ENCODE measurements at places on chromosomes 12 and 14. TPM values are rescaled to one million over a fixed set of nuclear protein-coding genes. Genes with fewer than 3 reads are reported as not detected.

PSMA3 gene
- total RNA-seq = 485 TPM

HOXC13 gene
- not detected for total RNA-seq

KRT7 gene
- 1.2 TPM for total RNA-seq

NRXN3 gene
- not detected for total RNA-seq

TC2N gene
- 10.7 TPM for total RNA-seq

CHPT1 gene
- 16.3 TPM for total RNA-seq

EGLN3 gene
- total RNA-seq = 2.0 TPM

PLEKHD1 gene
- total RNA-seq = 0.05 TPM

SLCO1B1 gene
- not detected for total RNA-seq

SCNN1A gene
- 0.84 TPM for total RNA-seq

IL26 gene
- 2.6 TPM for total RNA-seq

HOXC5 gene
- not detected for total RNA-seq

PPP4R4 gene
- 2.0 TPM for total RNA-seq

- no peak for DNase-seq
Measured at GRCh38 chr14:33940561-33941011, 10.3 kb downstream of the EGLN3 start.

DNA sequence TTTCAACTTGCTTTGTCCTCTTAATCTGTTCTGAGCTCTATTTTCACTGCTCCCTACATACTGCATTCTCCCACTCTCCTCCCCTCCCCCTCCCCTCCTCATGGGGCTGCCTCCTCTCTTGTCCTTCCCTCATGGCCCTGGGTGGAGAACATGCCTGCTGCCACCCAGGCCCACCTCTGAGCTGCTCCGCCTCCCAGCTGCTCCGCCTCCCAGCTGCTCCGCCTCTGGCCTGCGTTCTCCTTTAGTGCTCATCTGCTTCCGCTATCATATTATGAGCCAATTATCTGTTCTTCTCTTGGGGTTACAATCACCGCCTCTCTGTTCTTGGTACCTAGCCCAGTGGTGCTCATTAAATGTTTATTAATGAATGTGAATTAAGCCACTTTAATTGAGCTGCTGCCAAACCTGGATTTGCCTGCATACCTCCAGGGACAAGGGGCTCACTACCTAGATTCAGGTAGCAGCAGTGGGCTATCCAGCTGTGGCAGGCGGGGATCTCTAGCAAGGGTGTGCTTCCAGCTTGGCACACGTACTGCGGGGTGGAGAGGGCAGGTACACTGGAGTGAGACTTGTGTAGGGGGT lies 32.0 kb upstream of the FAM181A start:
- no peak for DNase-seq

DNA sequence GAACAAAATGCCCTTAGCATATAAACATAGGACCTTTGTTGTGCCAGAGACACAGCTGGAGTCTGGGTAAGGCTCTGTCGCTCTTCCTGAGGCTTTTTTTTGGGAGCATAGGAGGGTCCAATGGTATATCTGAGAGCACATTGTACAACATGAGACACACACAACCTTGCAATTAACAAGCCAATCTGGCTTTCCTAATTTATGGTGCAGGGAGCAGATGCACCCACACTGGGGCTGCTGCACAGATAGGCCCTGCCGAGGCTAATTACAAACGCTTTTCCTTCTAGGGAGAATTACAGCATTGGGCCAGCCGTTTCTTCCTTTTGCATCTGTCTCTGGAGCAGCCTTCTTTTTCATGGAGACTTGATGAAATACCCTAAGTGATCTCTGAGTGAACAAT lies 75.0 kb upstream of the OVCH1 start:
- DNase-seq = no peak

- peak; percentile 73 for DNase-seq
Measured at GRCh38 chr14:105537580-105538474, 11.4 kb downstream of the TMEM121 start.

- no peak for DNase-seq
Measured at GRCh38 chr14:75188520-75189268, 12.3 kb upstream of the TMED10 start.

DNA sequence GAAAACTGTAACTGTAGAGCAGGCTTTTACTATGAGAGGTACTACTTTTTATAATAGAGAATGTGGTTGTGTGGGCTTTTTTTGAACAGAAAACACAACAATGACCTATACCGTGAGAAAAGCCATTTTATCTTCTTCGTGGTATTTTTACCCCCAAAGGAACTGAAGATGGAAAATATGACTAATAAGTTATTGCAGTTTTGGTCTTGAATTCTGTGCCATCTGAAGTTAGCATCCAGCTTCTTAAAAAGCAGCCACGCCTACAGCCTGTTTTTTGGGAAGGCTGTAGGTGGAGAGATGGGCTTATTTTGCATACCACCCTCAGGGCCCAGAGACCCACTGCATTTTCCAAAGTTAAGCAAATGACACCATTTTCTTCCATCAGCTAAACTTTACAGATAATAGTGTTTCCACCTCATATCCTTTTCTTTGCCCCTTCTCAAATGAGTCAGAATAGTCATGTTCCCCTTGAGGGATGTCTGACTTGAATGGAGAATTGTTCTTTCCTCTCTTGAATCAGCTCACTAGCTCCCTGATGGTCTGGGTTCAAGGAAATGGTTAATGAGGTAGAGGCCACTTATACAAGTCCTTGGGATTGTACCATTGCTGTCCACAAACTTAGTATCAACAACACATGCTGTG lies 53.0 kb downstream of the TBC1D30 start:
- no peak for DNase-seq

DNA sequence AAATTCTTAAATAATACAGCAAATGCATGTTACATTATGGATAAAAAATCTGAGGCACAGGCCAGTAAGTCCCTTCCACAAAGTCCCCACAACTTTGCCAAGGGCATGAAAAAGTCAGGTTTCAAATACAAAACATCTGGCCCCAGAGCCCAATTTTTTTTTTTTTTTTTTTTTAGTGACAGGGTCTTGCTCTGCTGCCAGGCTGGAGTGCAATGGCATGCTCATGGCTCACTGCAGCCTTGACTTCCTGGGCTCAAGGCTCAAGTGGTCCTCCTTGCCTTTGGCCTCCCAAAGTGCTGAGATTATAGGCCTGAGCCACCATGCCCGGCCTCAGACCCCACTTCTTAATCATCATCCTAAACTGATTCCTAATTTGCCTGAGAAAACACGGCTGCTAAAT lies 3.1 kb upstream of the TTC8 start:
- DNase-seq = no peak

GRCh38 chr14:67674139-67674479 lies 323 bp downstream of the VTI1B start:
- DNase-seq = peak; percentile 36

- DNase-seq = no peak
Measured at GRCh38 chr12:103457471-103457870, 38.3 kb downstream of the C12orf42 start.

- DNase-seq = no peak
Measured at GRCh38 chr12:65497660-65498059, 219.2 kb downstream of the MSRB3 start.

DNA sequence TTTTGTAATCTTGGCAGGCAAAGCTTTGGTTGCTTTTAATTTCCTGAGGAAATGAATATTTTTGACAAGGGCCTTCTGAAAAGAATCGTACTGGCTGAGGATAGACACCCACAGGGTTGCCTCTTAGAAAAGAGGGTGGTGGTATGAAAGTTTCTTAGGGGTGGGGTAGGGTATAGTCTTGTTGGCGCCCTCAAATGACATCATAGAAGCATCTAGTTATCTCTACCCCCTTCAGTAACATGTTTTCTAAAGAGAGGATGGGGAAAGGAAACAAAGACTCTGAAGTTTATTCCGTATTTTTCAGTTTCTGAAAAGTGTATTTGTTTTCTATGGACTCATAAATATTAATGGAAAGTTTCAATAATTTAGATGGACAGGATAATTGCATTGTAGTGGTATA lies 13.7 kb downstream of the PRKCH start:
- no peak for DNase-seq

GRCh38 chr12:53352331-53353256 lies 16.4 kb upstream of the SP7 start:
- DNase-seq = peak; percentile 80

- no peak for DNase-seq
Measured at GRCh38 chr14:105483300-105484068, 3.2 kb upstream of the CRIP1 start.

- DNase-seq = no peak
Measured at GRCh38 chr12:121568971-121569751, 11.7 kb downstream of the KDM2B start.

- peak; percentile 11 for DNase-seq
Measured at GRCh38 chr12:54749191-54749818, 101.1 kb upstream of the DCD start.

GRCh38 chr14:23171222-23171975 lies 12.1 kb downstream of the SLC7A8 start:
- no peak for DNase-seq

DNA sequence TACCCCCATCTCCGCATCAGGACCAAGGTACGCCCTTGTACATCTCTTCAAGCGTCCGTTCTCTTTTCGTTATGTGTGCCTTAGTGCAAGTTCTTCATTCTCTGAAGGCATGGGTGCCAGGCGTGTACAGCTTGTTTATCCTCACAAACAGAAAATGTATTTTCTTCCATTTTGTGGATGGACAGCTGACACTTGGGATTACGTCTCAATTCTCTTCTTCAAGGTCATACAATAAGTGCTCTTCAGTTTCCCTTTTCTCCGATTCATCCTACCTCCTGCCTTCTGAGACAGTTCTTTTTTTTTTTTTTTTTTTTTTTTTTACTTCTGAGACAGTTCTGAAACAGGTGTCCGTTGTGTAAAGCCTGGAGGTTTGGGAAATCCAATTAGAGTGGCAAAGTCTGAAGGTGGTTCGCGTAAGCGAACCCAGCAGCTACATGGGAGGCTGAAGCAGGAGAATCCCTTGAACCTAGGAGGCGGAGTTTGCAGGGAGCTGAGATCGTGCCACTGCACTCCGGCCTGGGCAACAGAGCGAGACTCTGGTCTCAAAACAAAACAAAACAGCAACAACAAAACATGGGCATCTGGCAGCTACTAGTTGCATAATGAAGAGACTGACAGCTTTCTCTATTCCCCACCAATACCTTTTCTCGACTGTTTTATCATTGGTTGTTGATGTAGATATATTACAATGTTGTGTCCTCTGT lies 734 bp downstream of the COX6A1 start:
- no peak for DNase-seq

DNA sequence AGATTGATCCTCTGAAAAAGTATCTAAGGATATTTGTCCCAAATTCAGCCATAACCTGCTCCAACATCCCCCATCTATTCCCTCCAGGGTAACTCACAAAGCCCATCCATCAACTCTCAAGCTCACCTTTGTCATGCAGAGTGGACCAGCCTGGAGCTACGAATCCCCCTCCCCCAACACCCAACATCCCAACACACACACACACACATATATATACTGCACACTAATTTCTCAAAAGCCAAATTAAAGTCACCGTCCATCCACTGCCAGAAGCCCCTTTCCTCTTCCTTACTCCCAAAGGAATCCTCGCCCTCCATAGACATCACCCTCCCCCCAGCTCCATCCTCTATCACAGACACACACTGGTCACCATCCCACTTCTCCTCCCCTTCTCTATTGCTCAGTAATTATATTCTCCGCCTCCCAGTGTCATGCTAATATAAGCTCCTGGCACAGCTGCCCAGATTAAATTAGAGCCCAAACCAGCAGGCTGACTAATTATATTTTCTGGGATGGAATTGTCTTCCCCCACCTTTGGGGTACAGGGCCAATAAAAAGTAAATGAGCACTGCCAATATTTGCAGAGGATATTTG lies 13.5 kb upstream of the TESPA1 start:
- no peak for DNase-seq

DNA sequence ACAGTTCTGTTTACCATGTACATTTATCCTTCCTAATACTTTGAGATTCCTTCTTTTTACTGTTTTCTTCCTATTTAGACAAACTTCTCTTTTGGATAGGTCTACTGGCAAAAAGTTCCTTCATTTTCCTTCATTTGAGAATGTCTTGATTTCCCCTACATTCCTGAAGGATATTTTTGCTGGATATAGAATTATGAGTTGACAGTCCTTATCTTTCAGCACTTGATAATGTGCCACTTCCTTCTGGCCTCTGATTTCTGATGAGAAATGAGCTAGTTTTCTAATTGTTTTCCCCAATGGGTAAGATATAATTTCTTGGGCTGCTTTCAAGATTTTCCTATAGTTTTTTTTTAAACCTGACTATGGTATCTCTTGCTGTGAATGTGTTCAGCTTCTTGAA lies 75.6 kb downstream of the CEP83 start:
- no peak for DNase-seq

GRCh38 chr12:79737875-79738718 lies 47.3 kb upstream of the PAWR start:
- no peak for DNase-seq

- DNase-seq = no peak
Measured at GRCh38 chr14:69096781-69097475, 56.0 kb downstream of the DCAF5 start.

GRCh38 chr14:59428581-59429012 lies 36.6 kb downstream of the GPR135 start:
- DNase-seq = no peak

GRCh38 chr14:105852378-105853088 lies 326.1 kb downstream of the TMEM121 start:
- peak; percentile 2 for DNase-seq

DNA sequence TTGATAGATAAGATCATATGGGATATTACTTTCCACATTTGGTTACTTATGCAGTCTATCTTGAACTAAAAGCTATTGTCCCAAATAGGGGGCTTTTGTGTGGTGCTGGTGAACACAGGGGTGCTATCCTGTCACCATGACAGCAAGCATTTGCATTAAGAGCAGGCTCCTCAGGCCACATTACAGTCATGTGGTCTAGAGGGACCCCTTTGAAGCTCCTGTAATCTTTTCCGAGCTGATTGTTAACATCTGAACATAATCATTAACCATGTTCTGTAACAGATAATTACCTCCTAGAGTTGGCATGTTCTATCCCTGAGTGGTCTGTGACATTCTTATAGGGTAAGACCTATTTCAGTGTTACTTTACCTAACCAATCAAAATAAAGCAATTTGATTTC lies 178.8 kb downstream of the KTN1 start:
- DNase-seq = no peak

Measured in activated T-cell treated with anti-CD3 and anti-CD28 coated beads, Interleukin-2, amount 50 U/mL, for 4 hours (primary cell).